ENCODE measurements at places on chromosomes 5 and 9.

DNA sequence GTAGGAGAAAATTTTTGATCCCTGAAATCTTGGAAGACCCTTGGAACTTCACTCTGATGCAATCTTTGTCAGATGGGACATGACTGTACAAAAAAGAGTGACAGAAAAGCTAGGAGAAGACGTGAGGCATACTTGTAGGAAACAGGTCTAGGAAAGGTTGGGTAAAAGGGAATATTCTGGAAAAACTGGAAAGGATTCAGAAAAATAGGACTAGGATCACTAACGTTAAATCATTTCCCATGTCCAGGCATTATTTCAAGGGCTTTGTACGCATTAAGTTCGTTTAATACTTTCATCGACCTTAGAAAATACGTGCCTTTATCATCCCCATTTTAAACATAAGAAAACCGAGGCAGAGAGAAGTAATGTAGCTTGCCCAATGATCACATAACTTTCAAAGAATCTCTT, 2.9 kb downstream of the ALDH1A1 start:
- no peak for DNase-seq

DNA sequence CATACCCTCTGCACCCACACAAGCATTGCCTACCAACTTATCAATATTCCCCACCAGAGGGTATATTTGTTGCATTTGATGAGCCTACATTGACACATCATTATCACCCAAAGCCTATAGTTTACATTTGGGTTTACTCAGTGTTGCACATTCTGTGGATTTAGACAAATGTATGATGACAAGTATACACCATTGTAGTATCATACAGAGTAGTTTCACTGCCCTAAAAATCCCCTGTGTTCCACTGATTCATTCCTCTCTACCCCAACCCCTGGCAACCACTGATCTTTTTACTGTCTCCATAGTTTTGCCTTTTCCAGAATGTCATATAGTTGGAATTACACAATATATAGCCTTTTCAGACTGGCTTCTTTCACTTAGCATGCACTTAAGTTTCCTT, 85.7 kb upstream of the CPLX2 start:
- DNase-seq, result no peak

GRCh38 chr9:77038281-77039036, 19.0 kb downstream of the FOXB2 start:
- DNase-seq, result no peak

DNA sequence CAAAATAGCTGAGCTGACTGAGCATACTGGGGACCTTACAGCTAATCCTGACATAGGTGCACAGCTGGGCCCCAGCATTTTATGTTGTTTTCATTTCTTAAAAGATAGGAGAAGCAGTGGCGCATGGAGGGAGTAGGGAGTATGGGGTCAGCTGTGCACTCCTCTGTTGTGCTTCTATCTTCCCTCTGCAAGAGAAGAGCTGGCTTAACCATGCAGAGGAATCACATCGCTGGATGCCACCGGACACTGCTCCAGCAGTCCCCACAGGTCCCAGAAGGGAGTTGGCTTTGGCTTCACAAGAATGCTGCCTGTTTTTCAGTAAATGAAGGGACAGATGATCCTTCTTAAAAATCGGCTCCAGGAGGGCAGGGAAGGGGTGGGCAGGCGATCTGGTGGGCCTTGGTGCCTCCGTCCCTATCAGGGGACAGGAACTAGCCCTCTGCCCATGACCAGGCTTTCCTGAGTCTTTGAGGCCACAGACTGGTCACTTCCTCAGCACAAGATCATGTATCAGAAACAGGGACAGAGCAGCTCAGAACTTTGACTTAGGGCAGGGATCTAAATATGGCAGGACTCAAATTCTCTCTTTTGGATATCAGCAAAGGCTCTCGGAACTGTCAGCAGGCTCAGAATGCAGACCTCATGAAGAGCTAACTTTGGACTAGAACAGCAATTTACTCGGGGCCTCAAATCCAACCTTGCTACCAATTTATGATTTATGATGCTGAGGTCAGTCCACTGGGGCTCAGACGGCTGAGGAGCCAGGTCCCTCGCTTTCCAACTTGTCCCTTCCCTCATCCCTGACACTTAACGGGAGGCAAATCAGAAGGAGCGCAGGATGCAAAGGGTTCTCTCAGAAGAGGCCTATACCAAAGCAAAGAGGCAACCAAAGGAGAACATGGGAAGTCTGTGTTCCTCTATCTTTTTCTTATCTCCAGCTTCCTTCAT, 47.2 kb downstream of the MARCHF3 start:
- no peak for DNase-seq

DNA sequence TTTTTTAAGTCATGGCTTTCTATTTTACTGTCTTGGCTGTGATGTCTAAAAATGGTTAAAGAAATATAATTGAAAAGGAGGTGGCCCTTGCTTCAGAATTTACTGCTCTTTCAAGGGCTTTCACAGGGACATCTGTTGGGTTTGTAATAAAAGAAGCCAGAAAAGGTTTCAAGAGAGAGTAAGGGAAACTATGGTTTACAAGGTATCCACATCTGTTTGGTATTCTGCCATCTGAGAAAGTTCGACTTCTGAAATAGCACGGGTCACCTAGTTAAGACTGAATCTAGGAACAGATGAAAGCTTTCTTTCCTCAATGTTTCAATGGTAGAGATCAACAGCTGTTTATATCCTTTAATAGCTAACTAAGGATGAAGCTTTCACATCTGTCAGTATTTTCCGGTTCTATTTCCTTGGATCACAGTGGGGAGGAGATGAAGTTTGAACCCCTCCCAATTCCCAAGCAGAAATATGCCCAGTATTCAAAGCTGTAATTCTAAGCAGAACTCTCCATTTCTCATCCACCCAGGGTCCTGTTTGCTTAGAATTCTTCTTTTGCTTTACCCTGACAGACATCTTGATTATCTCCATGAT, 72.8 kb upstream of the IFNK start:
- DNase-seq, result no peak

- no peak for DNase-seq
Measured at GRCh38 chr5:72468606-72469005, 38.6 kb downstream of the ZNF366 start.

GRCh38 chr5:157279605-157280239, 13.8 kb downstream of the CYFIP2 start:
- DNase-seq, result no peak

- no peak for DNase-seq
Measured at GRCh38 chr5:127418974-127419682, 98.3 kb upstream of the PRRC1 start.

GRCh38 chr5:71816307-71816706, 97.2 kb downstream of the CARTPT start:
- no peak for DNase-seq

DNA sequence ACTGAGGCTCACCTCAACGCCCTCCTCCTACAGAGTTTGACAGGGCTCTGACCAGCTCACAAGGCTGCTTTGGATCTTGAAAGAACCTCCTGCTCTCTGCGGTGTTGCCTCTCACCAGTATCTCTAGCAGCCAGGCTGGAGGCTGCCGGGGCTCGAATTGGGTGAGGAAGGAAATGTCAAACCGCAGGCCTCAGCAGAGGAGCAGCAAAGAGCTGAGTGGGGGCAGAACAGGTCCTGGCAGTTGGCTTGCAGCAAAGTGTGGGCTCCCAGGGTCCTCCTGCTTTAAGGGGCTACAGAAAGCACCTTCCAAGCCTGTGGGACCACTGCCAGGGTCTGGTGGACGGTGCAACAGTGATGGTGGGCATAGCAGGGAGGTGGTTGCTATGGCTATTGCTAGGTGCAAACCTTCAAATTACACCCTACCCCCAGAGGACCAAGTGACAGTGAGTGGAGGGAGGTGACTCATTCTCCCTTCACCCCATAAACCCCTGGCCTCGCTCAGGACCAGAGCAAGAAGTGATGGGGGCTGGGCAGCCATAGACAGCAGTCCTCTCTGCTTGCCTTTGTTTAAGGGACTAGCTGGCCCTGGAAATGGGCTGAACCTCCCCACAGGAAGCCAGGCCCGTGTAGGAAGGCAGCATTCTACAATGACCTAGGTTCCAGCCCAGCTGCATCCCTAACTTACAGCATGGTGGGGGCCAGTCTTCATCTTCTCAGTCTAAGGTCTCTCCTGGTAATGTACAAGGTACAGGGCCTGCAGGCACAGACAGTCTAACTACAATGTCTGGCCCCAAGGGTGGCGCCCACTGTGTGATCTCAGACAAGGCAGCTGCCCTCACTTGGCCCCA, 18.7 kb downstream of the LCP2 start:
- DNase-seq, result no peak

All from occipital lobe (tissue), 3 donors.